KBM-7 (cell line): ENCODE measurements at places on chromosomes 6 and 20.

DNA sequence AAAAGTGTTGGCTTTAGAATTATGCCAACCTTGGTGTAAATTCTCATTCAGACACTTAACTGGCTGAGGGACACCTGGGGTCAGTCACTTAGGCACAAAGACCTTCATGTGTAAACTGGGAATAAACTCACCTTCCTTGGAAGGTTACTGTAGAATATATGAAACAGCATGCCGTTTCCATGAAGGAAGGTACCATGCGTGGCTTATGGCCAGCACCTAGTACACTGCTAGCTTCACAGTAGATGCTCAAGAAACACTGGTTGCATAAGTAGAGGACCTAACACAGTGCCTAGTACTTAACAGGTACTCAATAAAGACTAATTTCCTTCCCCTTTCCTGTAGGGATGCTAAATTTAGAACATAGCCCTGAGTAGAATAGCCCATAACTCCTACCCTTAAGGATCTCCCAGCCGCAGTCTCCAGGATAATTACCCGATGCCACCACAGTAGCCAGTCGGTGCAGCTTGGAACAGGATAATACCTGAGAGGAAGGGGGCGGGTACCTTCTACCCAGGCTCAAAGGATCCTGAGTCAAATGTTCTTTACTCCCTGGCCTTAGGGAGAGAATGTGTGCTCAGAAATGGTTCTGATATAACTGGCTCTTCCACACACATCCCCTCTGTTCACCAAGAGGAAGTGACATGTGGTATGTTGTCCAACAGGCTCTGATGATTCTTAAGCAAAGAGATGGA is 3.6 kb downstream of the BCL2L1 start:
- DNase-seq, result peak; percentile 62

GRCh38 chr6:140663772-140664171 is 1289.3 kb upstream of the CITED2 start:
- DNase-seq, result peak; percentile 14

DNA sequence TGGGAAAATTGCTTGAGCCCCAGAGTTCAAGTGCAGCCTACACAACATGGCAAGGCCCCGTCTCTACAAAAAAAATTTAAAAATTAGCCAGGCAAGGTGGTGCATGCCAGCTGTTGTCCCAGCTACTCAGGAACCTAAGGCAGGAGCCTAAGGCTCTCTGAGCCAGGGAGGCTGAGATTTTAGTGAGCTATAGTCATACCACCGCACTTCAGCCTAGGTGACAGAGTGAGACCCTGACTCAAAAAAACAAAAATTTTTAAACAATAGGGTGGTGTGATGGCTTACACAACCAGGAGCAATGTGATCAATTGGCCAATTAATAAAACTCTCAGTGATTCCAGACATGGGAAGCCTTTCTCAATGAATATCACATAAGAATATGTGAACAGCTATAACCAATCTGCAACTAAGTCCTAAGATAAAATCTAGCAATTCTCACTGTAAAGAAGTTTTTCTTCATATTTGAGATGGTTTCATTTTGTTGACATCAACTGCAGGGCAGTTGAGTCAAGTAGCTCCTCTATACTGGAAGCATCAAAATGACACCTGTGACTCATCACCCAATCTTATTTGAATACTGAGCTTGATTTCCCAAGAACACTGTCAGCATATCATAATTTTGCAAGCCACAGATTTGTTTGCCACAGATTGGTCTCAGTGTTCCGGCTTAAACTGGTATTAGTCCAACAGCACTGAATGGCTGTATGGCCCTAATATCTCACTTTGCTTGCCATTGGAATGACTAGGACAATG is 169.0 kb upstream of the GJE1 start:
- no peak for DNase-seq

- DNase-seq, result no peak
Observed at GRCh38 chr6:119348748-119349360, 707 bp downstream of the MAN1A1 start.

- no peak for DNase-seq
Observed at GRCh38 chr6:80316686-80317231, 210.3 kb downstream of the BCKDHB start.

- no peak for DNase-seq
Observed at GRCh38 chr6:79438030-79438429, 99.2 kb downstream of the LCA5 start.

- no peak for DNase-seq
Observed at GRCh38 chr6:40172272-40172671, 238.0 kb upstream of the MOCS1 start.

- DNase-seq, result no peak
Observed at GRCh38 chr20:51802170-51802751, at the start of gene SALL4. Gene SALL4, minus strand, starts transcription at chr20:51802521. Its CDS starts 113 bp downstream, at chr20:51802408.

- DNase-seq, result peak; percentile 55
Observed at GRCh38 chr6:29705389-29706231, 17.6 kb upstream of the HLA-F start.

DNA sequence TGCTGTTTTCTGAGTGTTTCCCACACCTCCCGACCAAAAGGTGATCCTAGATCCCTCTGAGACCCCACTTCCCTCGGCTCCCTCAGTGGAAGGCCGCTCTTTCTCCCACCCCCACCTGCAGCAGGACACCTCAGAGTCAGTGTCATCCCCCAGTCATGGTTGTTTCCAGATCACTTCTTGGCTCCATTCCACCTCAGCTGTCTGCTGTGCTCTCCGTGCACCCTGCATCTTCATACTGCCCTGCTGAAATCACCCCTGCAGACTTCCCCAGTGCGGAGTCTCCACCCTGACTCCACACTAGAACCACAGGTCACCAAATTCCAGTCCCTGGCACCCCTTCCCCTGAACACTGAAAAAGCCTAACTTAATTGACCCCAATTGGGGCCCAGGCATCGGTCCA is 255.1 kb upstream of the CDYL start:
- DNase-seq, result no peak

DNA sequence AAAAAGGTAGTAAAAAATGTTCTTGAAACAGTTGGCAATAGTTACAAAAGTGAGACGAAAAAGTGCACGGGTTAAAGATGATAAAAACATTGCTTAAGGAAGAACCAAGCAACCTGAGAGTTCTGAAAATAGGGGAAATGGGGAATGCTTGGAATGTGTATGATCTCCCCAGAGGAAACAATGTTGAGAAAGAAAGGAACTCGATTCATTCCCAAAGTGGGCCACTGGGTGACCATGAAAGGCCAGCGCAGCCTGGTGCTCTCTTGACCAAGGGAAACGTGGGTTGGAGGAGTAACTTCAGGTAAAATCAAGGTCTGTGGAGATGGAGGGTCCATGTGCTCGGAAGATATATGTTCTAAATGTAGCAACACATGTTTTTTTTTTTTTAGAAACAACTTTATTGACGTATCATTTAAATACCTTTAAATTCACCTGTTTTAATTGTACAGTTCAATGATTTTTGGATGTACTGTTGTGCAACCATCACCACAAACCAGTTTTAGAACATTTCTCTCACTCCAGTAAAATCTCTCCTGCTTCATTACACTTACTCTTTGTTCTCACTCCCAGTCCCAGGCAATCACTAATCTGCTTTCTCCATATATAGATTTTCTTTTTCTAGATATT is 34.5 kb upstream of the CEP85L start:
- no peak for DNase-seq

DNA sequence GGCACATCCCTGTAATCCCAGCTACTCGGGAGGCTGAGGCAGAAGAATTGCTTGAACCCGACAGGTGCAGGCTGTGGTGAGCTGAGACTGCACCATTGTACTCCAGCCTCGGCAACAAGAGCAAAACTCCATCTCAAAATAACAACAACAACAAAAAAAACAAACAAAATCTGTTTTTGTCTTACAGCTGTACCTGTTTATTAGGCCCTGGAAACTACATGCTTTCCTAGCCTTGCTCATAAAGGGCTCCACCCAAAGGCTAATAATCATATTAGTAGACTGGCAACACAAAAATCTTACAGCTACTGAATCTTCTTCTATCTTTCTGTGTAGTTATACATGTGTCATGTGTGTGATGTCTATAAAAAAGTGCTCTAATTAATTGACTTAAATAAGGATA is 503.9 kb upstream of the EYS start:
- DNase-seq, result no peak

DNA sequence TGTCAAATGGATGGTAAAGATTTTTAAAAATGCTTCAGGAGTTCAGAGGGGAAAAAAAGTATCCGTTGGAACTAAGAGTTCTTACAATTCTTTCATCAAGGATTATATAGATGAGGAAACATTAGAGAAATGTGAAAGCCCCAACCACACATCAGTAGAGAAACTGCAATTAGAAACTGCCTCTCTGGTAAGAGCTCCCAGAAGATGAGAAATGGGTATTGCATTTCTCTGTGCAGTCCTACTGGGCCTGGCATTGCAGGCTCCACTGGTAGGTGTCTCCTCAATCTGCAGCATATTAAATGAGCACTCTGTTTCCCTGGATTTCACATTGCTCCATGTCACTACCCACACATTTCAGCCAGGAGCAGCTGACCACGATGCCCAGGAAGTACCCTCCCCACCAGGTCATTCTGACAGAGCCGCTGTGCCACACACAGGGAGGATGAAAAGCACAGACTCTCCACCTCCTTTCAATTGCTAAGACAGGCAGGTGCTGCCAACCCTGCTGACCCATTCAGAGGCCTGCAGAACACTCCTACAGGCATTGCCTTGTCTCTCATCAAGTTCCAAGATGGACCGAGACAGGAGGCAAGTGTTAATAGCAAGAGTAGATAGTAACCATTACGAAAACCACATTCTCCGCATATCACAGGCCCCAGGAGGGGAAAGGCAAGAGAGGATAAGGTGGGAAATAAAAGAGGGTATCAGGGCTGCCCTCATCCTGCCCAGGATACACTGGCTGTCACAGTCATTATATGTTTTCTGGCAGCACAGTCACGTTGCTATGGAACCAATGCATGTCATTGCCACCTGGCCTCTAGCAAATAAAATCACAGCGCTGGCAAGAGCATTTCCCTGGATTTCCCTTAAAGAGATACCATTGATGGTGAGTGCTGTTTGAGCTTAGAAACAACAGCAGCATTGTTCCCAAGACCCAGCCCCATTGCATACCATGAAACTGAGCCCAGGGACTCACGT is 241.7 kb downstream of the ATXN1 start:
- no peak for DNase-seq

- no peak for DNase-seq
Observed at GRCh38 chr6:111927321-111927720, 54.1 kb upstream of the FYN start.

DNA sequence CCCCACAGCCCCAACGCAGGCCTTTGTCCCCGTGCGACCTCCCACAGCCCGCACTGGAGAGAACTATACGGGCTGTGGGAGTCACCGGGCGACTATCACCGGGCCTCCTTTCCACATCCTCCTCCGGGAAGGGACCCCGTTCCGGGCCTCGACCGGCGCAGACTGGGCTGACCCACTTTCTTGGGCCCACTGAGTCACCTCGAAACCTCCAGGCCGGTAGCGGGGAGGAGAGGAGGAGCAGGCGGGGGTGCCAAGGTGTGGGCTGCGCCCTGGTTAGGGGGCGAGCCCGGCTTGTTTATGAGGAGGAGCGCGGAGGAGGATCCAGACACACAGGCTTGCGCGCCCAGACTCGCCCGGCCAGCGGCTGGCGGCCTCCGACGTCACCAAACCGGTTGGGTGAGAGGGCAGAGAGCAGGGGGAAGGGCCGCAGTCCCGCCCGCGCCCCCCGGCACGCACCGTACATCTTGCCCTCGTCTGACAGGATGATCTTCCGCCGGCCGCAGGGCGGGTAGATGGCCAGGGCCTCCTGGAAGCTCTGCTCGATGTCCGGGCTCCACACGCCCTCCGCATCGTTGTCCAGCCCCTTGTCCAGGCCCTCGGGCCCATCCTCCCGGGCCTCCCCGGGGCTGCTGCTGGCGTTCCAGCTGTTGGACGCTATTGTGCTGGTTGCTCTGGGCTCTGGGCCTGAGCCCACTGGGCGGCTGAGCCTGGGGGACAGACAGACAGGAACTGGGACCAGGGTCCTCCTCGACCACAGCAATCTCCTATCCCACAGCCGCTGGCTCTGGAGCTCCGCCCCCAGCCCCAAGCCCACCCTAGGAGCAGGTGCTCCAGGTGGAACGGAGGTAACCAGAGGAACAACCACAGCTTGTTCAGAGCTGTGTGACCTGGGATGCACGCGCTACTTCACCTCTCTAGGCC is 10.6 kb downstream of the TEAD3 start:
- DNase-seq, result no peak

DNA sequence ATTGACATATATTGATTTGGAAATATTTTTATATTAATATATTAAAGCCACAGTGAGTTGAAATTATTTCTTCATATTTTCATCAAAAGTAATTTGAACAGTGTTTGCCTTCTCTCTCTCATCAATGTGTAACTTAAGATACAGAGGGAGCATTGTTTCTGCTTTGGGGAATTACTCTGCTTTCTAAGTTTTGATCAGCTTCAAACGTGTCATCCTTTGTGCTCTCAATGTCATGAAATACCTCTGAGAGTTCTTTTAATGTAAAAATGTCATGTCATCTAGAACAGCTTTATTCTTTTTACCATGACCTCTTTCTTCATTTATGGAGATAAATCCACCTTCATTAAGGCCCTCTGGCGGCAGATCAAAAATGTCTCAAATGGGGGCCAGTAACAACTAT is 259.4 kb upstream of the STXBP5 start:
- DNase-seq, result no peak
